ENCODE measurements at places on chromosomes 6 and 20.

- DNase-seq = no peak
Measured at GRCh38 chr6:19333936-19334335, 503.2 kb upstream of the ID4 start.

DNA sequence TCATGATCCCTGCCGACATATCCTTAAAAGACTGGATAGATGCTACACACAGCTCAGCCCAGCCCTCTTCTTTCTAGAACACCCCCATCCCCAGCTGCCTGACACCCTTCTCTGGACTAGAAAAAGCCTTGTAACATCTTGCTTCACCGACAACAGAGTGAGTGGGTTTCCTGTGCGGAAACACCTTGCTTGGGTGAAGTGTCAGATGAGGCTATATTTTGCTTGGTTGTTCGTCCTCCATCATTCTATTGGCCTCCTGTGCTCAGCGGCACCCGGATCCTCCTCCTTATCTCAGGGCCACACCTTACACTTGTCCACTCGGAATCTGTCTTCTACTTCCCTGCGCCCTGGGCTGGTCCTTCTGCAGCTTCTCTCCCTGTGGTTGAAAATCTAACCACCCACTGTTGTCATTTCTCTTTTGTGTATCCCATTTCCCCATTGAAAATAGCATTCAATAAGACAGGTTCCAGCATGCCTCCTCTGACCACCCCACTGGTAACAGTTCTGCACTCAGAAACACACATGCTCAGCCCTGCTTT is 101.3 kb upstream of the MLN start:
- DNase-seq = no peak

GRCh38 chr6:16836144-16836981 is 75.1 kb upstream of the ATXN1 start:
- no peak for DNase-seq

GRCh38 chr20:31606804-31607639 is 1.9 kb downstream of the ID1 start:
- DNase-seq = no peak

GRCh38 chr6:113693851-113694250 is 163.3 kb upstream of the MARCKS start:
- no peak for DNase-seq

DNA sequence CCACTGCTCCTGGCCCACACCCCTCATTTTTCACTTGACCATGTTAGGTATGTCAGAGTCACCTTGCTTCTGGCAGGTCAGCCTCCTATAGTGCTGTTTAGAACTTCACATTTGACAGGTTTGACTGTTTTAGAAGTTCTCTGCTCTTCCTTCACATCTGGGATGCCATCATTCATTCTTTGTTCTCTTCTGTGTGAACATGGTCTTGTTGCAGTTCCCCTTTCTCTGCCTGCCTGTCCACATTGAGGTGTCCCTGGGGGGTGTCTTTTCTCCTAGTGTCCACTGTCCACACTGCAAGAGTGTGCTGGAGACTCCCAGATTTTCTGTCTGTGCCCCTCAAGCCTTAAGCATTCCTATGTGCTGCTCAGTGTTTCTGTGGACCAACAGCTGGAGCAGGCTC is 89.5 kb downstream of the JARID2 start:
- DNase-seq = no peak

DNA sequence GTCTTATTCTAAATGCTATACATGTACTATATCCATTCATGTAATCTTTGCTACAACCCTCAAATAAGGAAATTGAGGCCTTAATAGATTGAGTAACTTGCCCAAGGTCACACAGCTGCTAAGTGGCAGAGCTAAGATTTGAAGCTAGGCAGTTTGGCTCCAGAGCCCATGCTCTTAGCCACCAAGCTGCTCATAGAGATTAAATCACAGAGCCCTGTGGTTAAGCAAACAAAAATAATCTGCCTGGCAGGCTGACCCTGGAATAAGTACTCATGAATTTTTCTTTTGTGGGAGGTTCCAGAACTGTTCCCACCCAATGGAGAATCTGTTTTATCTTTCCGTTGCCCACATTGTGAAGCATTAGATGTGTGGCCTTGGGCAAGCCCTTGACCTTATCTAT is 7.4 kb downstream of the AAR2 start:
- no peak for DNase-seq
